NCI-H345 (cell line): ENCODE measurements at places on chromosomes 12 and 14.

DNA sequence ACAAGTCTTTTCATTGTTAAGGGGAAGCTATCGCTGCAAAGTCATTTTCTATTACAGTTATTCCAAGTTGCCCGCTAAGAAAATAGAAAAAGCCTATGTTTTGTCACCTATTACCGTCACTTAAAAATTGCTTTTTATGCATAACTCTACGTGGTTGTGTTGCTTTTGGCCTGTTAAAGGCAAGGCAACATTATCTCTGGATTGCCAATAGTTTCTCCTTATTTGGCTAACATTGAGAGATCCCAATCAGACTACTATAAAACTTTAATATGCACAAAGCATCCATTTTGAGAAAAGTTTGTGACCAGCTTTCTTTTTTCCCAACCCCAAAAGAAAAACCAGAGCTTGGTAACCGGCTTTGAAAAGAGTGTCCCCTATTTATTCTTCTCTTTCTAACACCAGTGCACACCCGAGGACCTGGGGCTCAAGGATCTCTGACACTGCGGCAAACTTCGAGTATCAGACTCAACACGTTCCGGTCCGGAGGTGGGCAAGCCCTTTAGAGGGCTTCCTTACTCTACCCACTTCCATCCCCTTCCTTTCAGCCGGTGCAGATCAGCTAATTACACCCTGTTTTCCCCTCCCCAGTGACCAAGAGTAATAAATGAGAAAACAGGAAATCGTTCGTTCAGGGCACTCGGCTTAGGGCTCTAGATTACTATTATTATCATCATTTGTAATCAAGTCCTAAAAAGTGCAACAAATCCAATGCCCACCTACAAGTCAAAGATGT, 1.2 kb downstream of the PPP1R12A start:
- DNase-seq = peak; percentile 22

DNA sequence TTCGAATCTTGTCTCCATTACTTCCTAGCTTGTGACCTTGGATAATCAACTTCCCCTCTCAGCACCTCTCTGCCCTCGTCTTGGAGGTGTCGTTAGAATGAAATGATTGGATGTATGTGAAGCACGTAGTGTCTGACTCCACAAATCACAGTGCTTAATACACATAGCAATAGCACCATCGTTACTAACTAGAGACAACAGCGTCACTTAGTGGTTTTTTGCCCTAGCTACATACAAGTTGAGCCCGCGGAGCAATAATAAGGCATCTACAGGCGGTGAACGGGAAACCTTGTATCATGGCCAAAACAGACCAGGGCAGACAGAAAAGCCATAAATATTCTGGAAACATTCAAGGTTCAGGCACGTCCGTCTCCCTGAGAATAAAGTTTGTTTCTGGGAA, 154.9 kb downstream of the ASCL4 start:
- no peak for DNase-seq

DNA sequence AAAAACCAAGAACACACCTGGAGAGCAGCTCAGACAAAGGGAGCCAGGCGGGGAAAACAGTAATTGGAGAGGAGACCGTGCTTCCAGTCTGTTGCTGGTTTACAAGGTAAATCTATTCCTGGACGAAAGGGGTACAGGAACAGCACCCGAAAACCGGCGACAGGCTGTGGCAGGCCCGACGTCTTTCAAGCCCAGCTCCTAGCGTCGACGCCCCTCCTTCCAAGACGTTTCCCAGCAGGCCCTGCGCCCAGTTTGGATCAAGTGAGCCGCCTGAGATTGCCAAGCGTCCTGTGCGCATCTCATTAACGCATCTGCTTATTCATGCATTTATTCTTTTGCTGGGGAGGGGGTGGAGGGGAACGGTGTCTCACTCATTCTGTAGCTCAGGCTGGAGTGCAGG, 1.4 kb downstream of the C12orf56 start:
- peak; percentile 76 for DNase-seq

DNA sequence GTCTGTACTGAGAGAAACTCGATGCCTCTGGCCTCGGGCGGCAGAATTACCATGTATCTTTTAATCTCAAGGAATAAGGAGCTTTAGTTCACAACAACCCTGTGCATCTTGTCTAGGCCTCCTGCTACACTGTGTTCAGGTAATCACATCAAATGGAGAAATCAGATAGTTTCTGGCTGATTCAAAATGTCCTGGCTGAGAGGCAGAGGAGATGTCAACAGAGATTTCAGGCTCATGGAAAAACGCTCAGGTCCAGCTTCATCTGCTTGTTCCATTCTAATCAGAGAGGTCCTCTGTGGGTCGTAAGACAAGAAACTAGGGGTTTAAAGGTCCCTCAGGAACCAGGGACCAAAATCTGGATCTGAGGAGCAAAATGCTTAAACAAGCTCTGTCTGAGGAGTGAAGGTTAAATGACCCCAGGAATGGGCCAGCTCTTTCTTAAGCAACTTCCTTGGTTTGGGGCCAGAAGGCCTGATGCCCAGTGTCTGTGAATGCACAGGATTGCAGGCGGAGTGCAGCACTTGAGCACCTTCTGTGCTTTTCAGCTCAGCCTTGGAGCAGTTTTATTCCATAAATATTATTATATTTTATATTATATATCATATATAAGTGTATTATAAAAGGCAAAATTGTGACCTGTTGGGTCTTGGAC, 170.2 kb upstream of the PRICKLE1 start:
- DNase-seq = no peak
